Cardiac muscle cell (in vitro differentiated cells and primary cell): ENCODE measurements at places on chromosomes 3 and 15.

GRCh38 chr3:125191256-125191655 lies 21.3 kb downstream of the SLC12A8 start:
- no peaks in the 10 kb centered on the region for H3K27me3 ChIP-seq
- H3K4me3 ChIP-seq = no peak overlapping the region
- no peaks in the 10 kb centered on the region for H3K36me3 ChIP-seq
- peak overlapping the region; percentile 18 for H3K27ac ChIP-seq
- peaks cover 27% of the 10 kb centered on the region for H3K4me1 ChIP-seq

GRCh38 chr15:62758126-62758951 lies 284.2 kb upstream of the TPM1 start:
- no peak overlapping the region for H3K4me3 ChIP-seq
- no peak overlapping the region for H3K27ac ChIP-seq
- H3K27me3 ChIP-seq = no peaks in the 10 kb centered on the region
- no peaks in the 10 kb centered on the region for H3K36me3 ChIP-seq
- peak; percentile 29 for DNase-seq

DNA sequence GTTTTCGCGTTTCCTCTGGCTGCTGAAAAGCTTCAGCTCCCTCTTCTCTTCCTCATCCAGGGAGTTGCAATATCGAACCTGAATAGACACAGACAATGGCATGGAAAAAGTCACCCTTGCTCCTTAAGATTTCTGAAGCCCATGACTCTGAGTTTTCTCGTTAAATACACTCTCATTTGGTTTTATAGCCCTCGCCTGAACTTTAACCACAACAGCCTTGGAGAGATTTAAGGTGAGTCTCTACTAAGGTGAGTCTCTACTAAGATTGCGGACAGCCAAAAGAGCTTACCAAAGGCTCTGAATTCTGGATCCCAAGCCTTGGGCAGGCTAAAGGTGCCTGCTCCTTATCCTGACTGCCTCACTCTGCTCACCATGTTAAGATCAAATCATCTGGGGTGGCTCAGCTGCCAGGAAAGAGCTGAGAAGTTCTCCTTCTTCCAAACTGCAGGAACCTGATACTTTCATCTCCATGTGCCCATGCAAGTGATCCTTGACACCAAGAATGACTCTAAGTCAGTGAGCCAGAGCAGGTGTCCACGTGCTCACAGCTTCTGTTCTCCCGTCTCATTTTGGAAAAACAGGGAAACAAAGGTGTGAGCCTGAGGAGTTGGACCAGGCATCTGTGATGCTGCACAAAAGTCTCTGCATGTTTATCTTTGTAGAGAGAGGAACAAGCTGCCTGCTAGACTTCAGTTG lies 65.1 kb downstream of the PRICKLE2 start:
- no peaks in the 10 kb centered on the region for H3K27me3 ChIP-seq
- no peak overlapping the region for H3K4me3 ChIP-seq
- no peak overlapping the region for H3K27ac ChIP-seq
- peaks cover 4% of the 10 kb centered on the region for H3K36me3 ChIP-seq

DNA sequence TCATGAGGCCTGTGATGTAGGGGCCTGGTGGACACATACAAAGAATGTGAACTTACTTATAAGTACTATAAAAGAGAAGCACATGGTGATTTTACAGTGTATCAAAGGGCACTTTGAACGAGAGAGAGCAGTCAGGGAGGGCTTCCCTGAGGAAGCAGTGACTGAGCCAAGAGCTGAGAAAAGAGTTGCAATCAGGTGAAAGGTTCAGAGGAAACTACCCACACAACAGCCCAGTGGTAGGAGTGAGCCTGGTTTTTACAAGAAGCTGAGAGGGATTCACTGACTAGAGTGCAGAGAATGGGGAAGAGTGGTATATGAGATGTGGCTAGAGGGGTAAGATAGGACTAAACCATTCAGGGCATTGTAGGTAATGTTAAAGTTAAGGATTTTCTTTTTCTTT lies 57.1 kb downstream of the CALML4 start:
- no peak for DNase-seq
- peaks cover 12% of the 10 kb centered on the region for H3K36me3 ChIP-seq
- no peaks in the 10 kb centered on the region for H3K27me3 ChIP-seq
- H3K4me1 ChIP-seq = no peaks in the 10 kb centered on the region
- no peak overlapping the region for H3K27ac ChIP-seq
- H3K4me3 ChIP-seq = no peak overlapping the region

- H3K4me1 ChIP-seq = no peaks in the 10 kb centered on the region
- no peaks in the 10 kb centered on the region for H3K36me3 ChIP-seq
- H3K27ac ChIP-seq = no peak overlapping the region
- no peak overlapping the region for H3K4me3 ChIP-seq
- no peaks in the 10 kb centered on the region for H3K27me3 ChIP-seq
- no peak for DNase-seq
These were observed 370.6 kb upstream of the PROK2 start for GRCh38 chr3:72155391-72156064.
